CD4-positive, alpha-beta T cell treated with Interleukin-15 for 4 hours (primary cell): ENCODE measurements at places on chromosomes 7 and 10.

GRCh38 chr7:30598121-30598876, 3.6 kb downstream of the GARS1 start:
- DNase-seq = no peak

DNA sequence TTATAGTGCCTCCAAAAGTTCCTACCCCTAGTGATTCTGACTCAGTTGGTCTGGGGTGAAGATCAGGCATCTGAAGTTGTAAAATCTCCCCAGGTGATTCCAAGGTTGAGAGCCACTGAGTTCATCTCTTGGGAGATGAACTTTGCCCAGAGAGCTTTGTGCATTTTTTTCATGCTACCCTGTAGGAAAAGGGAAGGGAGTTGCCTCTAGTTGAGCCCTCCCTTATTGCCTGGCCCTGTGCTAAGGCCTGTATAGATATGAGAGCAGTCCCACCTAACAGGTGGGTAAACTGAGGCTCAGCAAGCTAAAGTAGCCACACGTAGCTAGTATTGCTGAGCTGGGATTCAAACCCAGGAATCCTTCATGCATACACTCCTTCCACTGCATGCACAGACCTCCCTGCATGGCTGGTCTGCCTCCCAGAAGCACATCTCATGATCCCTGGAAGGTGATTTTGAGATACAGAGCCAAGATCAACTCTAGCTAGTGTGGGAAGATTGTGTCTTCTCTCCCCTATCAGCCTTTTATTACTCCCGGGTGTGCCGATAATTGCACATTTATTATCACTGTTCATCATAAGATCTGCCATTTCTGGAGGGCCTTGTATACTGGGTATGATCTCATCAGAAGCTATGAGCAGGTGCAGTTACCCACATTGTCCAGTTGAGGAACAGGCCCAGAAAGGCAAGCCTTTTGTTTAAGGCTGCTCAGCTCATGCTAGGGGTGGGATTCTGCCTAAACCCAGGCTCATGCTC, 47.0 kb downstream of the TBATA start:
- no peak for DNase-seq

DNA sequence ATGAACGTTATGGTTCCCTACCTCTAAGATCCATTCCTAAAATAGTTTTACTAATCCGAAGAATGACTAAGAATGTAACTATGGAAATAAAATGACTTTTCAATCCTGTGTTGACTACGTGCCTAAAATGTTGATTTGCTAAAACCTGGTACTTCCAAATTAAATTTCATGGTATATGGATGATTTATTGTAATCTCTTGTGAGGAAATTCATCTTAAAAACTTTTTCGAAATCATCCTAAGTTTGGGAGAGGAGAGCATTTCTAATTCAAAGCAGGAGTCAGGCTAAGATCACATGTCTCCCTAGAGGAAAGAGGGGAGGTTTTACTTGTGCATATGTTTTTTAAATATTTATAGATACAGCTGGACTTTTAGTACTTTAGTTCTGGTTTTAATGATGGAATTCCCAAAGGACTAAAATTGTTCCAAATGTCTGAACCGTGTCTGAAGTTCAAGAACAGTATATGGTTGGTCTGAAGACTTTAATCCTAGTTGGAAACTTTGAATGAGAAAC, 483.9 kb downstream of the AUTS2 start:
- no peak for DNase-seq

DNA sequence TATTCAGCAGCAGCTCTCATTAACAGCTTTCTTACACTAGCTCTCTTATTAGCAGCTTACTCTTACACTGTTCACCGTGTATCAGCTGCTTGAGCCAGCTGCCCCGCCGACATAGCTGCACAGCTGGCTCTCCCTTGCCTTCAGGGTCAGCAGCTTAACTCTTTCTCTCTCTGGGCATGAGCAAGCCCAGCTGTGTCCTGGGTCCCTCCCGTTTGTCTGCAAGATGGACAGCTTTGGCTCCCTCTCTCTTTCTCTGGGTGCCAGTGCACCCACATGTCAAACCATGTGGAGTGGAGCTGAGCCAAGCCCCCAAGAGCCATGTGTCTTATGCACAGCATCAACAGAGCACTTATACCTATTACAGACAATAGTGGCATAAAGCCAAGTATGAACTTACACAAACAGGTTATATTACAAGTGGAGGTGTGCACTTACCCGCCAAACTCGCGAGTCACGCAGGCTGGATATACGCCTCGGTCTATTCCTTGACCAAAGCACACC, 35.7 kb upstream of the MTPAP start:
- no peak for DNase-seq

- peak; percentile 46 for DNase-seq
Measured at GRCh38 chr10:133275684-133276092, 980 bp downstream of the ADAM8 start.

DNA sequence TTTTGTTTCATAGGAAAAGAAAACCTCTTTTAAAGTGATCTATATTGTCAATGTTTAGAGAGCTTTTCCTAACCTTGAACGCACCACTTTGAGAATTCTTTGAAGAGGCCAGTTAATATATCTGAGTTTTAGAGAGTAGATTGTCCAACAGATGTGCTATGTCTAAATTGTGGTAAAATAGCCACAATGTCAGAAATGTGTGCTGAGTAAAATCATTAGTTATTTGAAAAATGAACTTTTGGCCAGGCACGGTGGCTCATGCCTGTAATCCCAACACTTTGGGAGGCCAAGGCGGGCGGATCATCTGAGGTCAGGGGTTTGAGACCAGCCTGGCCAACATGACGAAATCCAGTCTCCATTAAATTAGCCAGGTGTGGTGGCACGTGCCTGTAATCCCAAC, 61.6 kb upstream of the KIAA1217 start:
- no peak for DNase-seq

- DNase-seq = no peak
Measured at GRCh38 chr7:2108501-2109250, 124.1 kb downstream of the MAD1L1 start.

- no peak for DNase-seq
Measured at GRCh38 chr10:66353422-66353821, 572.4 kb upstream of the LRRTM3 start.

DNA sequence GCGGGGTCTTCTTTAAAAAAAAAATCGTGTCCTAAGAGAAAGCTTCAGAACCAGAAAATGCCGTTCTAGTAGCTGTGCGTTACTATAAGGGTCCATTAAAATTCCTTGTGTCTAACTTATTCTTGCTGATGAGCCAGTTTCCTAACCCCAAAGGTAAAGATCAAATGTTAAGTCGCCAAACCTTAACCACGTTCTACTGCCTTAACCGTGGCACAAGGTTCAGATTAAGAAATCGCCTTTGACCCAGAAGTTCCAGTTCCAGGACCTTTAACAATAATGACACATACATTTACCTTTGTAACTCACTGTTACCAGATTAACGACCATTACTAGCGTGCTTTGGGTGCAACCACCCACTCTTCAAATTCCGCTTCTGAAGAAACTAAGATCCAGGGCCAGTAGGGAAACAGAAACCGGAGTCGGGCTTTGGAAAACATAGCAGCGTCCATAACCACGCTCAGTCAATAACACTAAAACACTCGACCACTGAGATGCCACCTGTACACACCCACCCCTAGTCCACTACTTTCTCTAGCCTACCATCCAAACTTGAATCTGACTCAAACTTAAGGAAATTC, 620 bp downstream of the BET1 start:
- no peak for DNase-seq

GRCh38 chr7:74501298-74501697, 47.6 kb downstream of the GTF2IRD1 start:
- DNase-seq = no peak

DNA sequence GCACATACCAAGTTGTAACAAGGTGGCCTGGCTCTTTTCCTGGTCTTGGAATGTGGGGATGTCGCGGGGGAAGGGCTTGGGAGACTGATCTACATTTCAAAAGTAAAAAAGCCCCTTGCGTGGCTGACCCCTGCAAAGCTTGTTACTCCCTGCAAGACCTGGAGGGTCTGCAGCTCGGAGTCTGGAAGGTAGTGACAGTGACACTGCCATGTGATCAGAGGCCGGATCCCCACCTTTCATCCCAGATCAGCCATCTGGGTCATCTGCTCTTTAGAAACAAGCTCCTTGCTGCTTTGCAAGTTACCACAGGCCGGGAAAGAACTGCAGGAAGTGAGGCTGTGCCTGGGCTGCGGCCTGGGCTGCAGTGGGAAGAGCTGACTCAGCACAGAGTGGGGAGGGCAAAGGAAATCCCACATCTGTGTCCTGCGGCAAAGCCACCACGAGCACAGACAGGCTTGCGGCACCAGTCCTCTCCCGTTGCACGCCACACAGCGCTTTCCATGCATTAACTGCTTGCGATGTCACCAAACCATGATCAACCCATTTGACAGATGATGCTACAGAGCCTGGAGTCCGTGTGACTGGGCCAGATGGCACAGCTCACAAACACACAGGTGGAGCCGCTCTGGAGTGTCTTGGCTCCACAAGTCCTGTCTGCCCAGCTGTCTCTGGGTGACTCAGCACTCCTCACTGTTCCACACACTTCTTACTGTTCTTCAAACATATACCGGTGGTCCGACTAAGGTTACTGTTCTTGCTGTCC, 97.7 kb downstream of the SH3PXD2A start:
- peak; percentile 45 for DNase-seq

- no peak for DNase-seq
Measured at GRCh38 chr10:90862908-90863514, 5.2 kb upstream of the HTR7 start.

- DNase-seq = no peak
Measured at GRCh38 chr10:131199646-131200045, 111.9 kb downstream of the TCERG1L start.

DNA sequence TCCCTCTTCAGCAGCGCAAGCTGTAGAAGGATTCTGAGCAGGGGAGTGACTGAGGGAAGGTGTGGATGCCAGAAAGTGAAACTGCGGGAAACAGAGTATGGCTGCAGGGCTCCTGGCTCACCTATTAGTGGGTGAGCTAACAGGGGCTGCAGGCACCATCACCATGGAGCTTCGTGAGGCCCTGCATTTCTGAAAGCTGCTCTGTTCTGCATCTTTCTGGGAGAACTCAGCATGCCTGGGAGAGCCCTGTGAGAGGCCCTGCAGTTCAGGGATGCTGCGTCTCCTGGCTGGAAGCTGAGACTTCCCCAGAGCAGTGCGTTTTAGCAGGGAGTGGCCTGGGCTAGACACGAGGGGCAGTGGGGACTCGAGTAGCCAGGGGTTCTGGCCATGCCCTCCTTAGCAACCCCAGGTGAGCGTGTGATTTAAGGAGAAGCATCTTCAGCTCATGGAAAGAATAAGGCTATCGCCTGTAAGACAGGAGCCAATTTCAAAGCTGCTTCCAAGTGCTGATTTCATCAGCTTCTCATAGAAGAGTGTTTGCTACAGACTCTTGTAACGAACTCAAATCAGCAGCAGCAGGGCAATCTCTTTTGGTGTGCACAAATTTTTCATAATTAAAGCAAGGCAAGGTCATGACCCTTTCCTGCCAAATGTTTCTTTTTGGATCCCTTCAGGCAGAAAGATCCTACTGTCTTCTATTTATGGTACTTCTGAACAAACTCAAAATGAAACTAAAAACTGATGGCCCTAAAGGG, 293.6 kb upstream of the ZNF32 start:
- no peak for DNase-seq

DNA sequence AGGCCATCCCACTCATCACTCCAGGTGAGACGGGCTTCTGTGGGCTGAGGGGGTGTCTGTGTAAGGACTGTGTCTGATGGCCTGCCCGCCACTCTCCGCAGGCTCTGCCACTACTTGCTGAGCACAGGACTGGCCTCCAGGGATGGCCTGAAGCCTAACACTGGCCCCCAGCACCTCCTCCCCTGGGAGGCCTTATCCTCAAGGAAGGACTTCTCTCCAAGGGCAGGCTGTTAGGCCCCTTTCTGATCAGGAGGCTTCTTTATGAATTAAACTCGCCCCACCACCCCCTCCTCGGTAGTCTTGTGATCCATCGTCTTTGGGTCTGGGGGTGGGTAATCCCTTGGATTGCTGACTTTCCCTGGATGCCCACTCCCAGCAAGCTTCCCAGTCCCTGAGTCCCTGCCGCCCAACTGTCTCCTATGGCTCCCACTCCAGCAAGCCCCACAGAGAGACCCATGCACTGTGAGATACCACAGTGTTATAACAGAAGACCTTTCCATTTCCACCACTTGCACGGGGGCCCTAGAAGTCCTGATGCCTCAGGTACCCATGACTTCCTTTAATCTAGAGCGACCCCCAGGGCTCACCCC, 4.7 kb downstream of the FXYD4 start:
- no peak for DNase-seq

GRCh38 chr7:36088553-36088952, 64.5 kb upstream of the EEPD1 start:
- DNase-seq = no peak

DNA sequence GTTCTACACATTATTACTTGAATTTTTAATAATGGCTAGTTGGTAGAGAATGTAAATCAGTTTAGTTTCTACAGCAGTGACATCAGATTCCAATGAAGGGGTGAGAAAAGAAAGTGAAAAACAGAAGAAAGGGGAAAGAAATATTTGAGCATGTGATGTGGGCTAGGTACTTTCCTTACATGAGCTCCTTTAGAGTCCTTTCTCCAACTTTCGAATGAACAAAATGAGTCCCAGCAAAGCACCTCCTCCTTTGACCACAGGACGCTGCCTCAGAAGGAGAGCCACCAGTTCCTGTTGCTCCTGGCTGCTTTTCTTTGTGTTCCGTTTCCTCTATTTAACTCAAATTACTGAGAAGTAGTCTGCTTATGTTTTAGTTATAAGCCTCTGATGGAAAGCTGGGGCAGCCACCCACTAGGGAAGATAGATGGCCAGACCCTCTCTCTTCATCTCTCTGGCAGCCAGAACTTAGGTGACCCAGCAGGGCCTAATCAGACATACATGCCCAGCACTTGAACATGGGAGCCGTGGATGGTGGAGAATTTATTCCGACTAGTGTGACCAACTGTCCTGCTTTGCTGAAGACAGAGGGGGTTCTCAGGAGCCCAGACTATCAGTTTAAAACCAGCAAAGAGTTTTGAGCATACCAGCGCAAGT, 82.4 kb upstream of the NME8 start:
- DNase-seq = no peak

- DNase-seq = no peak
Measured at GRCh38 chr7:47327698-47328391, 254.1 kb downstream of the TNS3 start.

DNA sequence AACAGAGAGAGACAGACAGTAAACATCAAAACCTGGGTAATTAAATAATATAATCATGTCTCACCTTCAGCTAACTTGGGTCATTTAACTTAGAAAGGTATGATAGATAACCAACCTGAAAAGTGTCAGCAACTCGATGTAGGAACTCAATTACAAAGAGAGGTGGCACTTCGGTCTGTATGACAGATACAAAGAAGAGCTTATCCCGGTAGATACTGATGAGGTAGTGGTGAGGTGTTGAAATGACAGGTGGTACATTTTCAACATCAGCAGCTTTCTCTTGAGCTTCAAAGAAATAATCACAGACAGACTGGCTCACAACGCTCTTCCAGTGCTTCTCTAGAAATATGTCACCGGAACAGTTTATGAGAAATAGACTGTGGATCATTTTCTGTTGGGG, 12.6 kb downstream of the AP3M1 start:
- no peak for DNase-seq

- DNase-seq = peak; percentile 19
Measured at GRCh38 chr10:12605580-12606405, 256.4 kb downstream of the CAMK1D start.

GRCh38 chr10:13003759-13004158, 2.2 kb upstream of the CCDC3 start:
- DNase-seq = no peak
